ENCODE measurements at places on chromosomes 12 and 14.
A peak's percentile ranks its signal among the peaks of the same experiment; 100 is the strongest.

DNA sequence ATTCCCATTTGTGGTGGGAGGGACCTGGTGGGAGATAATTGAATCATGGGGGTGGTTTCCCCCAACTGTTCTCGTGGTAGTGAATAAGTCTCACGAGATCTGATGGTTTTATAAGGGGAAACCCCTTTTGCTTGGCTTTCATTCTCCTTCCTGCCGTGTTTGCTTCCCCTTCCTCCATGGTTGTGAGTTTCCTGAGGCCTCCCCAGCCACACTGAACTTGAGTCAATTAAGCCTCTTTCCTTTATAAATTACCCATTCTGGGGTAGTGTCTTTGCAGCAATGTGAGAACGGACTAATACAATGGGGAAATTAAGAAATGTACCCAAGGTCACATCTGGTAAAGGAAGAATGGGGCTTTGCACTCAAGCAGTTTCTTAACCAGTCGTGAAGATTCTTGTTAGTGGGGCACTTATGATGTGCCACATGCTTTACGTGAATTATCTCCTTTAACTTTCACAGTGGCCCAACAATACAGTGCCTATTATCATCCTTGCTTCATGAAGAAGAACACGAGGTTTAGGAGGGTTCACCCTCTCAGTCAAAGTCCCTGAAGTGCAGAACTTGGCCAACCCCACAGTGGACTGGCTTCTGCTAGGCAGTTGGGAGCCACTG, 234.3 kb downstream of the EFCAB11 start:
- DNase-seq = no peak

DNA sequence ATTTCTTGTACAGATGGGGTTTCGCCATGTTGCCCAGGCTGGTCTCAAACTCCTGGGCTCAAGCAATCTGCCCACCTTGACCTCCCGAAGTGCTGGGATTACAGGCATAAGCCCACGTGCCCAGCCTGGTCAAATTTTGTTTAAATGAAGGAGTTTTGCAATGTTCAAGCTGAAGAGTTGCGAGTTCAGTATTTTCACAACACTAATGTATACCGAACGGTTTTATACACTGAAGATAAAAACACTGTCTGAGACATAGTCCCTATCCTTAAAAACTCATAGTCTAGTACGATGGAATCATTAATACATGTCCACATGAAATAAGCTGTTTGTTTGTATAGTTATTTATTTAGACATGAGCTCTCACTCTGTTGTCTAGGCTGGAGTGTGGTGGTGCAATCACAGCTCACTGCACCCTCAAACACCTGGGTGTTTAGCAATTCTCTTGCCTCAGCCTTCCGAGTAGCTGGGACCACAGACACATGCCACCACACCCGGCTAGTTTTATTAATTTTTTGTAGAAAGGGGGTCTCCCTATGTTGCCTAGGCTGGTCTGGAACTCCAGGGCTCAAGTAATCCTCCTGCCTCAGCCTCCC, 15.4 kb downstream of the TRAPPC6B start:
- DNase-seq = no peak

- DNase-seq = no peak
Measured at GRCh38 chr14:90987140-90987539, 73.3 kb downstream of the RPS6KA5 start.

GRCh38 chr12:25793196-25793595, 165.3 kb upstream of the RASSF8 start:
- no peak for DNase-seq

DNA sequence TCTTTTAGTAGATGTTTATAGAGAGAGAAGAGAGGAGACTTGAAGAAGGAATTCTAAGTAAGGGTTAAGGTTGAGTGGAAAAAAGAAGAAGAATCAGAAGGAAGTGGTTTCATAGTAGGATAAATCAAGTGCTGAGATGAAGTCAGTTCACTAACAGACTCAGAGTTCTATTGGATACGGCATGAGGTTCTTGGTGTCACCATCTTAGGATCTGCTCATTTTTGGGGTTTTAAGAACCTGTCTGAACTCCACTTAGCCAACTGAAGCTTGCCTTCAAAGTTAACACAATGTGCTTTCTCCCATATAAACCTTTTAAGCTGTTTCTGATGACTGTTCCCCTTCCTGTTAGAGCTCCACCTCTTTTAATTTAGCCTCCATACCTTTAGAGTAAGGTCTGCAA, 152.6 kb downstream of the PRKCH start:
- no peak for DNase-seq

DNA sequence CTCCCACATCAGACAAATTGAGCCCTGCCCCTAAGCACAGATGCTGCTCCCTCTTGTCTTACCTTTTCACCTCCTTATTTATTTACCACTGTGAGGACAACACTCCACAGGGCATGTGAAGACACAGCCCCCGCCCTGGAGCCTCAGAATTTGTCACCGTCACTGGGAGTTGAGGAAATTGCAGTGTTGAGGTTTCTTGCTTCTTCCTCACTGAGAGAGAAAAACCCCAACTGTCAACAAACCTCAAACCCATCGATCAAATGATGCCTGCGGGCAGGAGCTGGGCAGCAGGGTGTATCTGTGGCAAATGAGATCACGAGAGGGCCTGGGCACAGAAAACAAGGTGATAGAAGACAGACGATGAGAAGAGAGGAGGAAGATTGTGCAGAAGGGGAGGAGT, 30.5 kb upstream of the PLEKHG3 start:
- no peak for DNase-seq

DNA sequence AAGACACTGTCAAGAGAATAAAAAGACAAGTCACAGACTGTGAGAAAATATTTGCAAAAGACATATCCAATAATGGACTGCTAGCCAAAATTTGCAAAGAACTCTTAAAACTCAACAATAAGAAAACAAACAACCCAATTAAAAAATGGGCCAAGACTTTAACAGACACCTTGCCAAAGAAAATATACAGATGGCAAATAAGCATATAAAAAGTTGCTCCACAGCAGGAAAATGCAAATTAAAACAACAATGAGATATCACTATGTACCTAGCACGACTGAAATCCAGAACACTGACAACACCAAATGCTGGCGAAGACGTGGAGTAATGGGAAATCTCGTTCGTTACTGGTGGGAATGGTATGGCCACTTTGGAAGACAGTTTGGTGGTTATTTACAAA, 228.9 kb downstream of the TTC8 start:
- no peak for DNase-seq

GRCh38 chr14:34691206-34691605, 23.2 kb downstream of the CFL2 start:
- no peak for DNase-seq

DNA sequence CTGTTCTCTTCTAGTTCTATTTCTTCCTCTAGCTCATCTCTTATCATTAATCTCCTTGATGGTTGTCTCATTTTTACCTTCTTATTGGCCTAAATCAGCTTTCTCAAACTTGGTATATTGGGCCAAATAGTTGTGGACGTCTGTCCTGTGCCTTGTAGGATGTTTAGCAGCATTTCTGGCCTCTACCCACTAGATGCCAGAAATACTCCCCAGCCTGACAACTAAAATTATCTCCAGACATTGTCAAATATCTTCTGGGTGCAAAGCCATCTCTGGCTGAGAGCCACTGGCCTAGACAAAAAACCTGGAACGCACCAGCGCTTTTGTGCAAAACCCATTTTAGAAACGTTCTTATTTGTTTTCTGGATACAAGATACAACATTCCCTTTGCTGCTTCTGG, 38.8 kb upstream of the LRRC10 start:
- DNase-seq = no peak

DNA sequence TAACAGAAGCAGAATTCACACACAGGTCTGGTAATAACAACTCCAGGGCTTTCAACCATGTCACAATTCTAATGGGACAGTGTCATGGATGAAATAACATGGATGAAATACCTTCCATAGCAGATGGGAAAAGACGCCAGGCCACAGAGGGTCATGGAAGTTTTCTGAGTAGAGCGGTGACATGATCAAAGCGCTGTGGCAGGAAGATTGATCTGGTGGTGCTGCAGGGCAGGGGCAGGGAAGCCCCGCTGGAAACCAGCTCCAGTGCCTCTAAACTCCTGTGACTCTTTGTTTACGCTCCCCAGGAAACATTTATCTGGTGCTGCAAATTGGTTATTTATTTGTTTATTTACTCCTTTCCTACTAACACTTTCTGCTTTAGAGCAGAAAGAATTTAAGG, 108.3 kb upstream of the HMGA2 start:
- no peak for DNase-seq

- DNase-seq = no peak
Measured at GRCh38 chr14:105537580-105538474, 11.4 kb downstream of the TMEM121 start.

DNA sequence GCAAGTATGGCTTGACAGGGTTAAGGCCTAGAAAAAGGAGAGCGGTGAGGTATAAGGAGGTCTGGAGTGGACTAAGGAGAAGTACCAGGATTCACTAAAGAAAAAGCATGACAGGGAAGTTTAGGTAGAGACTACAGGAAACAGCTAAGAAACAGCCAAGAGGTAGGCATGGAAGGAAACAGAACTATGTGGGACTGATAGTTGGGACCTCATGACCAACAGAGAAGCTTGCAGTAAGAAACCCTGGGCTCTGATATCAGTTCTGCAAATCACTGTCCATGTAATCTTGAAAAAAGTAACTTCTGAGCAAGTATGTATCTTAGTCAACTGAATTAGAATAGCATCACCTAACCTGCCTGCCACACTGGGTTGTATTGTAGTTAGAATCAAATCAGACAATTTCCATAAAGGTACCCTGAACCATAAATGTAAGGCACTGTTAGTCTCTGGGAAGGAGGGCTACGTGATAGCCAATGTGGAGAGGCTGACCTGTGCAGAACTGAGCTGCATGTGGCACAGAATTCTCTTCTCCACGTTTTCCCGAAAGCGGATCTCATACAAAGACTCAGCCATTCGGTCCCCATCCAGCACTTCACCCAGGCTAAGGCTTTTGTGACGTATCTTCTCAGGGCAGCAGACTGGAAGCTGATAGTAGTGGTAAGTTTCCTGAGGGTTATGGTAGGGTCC, 912 bp downstream of the TM9SF1 start:
- no peak for DNase-seq

DNA sequence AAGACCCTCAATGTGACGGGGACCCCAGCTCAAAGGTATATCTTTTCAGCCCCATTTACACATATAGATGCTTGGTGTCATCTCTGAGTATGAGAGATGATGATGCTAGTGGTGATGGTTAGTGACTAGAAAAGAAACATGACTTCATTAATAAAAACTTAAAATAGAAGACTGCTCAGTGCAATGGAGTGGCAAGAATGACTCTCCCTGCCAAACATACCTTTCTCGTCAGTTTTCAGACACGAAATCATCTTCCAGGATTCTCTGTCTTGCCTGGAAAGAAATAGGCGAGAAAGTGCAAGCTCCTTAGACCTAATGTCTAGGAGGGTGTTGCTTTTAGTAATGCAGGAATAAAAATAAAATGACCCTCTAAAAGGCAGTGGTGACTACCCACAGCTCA, 71.7 kb downstream of the TPH2 start:
- DNase-seq = no peak

- no peak for DNase-seq
Measured at GRCh38 chr12:115411121-115411520, 727.1 kb upstream of the TBX3 start.

DNA sequence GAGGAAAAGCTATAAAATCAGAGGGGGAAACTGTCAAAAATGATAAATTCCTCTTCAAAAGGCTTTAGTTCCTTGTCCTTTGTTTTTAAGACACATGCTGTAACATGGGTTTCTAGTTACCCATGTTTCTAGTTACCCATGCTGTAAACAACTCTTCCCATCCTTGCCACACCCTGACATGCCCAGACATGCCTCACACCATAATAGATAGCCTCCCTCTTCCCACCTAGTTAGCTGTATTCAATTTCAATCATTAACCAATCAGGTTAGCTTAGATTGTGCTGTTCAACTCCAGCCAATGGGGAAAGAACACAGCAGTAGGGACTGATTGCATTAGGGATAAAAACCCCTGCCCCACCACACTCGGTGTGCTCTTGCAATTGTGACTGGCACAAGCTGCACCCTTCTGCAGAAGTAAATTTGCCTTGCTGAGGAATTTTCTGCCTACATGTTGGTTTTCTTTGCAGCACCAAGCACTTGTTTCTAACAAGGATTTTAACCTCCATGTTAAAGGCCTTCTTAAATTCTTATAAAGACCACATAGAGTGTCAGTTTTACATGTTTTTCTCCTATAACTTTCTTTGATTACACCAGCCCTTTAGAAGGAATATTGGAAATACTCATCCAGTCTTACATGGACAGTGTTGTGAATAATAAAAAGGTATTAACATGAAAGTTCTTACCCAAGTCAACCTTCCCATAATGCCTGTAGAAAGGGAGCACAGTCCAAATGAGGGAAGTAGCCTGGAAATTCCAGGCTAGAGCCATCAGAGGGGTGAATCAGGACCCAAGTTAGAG, 32.5 kb upstream of the LALBA start:
- no peak for DNase-seq

- no peak for DNase-seq
Measured at GRCh38 chr12:122099280-122099749, 20.8 kb downstream of the MLXIP start.

- no peak for DNase-seq
Measured at GRCh38 chr12:83110424-83110823, 423.7 kb downstream of the TMTC2 start.

DNA sequence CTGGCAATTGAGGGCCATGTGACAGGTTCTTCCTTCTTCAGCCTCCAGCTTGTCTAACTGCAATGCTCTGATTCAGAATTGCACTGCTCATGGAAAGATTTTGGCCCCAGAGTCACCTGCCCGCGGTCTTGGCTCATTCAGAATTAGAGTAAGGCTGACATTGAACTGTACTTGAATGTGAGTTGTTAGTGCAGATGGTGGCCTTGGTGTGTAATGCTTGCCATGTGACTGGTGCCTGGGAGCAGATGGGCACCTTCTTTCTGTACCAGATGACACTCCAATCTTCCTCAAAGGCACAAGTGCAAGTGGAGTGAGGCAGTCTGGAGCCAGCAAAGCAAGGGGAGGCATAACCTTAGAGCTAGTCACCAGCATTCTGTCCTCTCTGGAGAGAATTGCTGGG, 36.5 kb upstream of the ANO4 start:
- no peak for DNase-seq

- no peak for DNase-seq
Measured at GRCh38 chr12:1841586-1842182, 21.3 kb downstream of the LRTM2 start.

GRCh38 chr14:75223664-75224154, 47.3 kb upstream of the TMED10 start:
- no peak for DNase-seq

DNA sequence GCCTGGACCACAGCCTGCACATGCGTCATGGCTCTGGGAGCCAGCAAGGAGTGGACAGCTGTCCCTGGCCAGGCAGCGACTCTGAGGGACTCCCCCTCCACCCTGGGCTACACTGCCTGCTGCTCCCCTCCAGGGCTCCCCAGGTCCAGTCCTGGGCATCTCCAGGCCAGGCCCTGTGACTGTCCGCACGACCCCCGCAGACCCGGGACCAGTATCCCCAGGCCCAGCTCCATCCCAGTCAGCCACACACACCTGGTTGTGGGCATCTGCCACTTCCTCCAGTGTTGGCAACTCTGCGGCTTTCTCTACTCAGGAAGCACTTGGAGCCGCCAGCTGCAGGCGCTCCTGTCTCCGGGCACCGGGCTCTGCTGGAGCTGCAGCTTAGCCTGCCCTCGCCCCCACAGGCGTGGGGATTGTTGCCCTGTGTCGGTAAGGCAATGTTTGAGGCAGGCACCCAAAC, 2.4 kb downstream of the ULK1 start:
- DNase-seq = peak; percentile 34

GRCh38 chr12:67804168-67804567, 155.6 kb downstream of the DYRK2 start:
- DNase-seq = no peak

Measured in SHP77 treated with DMSO at 0.1 percent for 48 hours (cell line).